ENCODE measurements at places on chromosomes 2 and 18.

- no peak for DNase-seq
Observed at GRCh38 chr2:150729495-150729955, 242.1 kb upstream of the RND3 start.

- DNase-seq = no peak
Observed at GRCh38 chr2:96520231-96520630, 15.1 kb upstream of the NEURL3 start.

GRCh38 chr2:122884889-122885288 is 1129.4 kb downstream of the TSN start:
- DNase-seq = no peak

DNA sequence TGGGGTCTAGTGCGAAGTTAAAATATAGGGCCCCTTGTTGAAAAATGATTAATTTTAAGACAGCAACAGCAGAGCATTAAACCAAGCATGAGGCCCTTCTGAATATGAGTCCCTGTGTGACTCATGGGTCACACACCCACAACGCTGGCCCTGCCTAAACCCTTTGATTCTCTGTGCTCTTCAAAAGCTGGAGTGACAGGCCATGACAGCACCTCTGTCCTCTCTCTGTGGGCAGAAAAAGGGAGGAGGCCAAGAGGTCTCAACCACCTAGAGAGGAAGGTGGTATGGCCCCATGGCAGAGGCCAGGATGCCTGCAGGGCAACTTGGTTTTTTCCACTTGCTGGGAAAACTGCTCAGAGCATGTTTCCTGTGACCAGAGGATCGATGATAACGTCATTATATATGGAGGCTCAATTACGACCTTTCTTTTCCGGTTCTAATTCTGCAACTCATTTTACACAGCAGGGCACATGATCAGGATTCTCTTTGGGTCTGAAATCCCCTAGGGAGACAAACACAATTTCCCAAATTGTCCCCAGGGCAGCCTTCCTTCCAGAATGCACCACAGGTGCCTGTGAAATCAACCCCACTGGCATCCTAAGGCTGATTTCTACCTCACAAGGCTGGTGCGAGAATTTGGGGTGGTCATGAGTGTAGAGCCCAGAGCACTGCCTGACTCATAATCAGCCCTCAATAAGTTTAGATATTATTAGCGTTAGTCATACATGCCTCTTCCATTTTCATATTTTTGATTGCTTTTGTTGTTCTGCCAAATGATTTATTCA is 102.0 kb upstream of the PPP1CB start:
- DNase-seq = peak; percentile 15

DNA sequence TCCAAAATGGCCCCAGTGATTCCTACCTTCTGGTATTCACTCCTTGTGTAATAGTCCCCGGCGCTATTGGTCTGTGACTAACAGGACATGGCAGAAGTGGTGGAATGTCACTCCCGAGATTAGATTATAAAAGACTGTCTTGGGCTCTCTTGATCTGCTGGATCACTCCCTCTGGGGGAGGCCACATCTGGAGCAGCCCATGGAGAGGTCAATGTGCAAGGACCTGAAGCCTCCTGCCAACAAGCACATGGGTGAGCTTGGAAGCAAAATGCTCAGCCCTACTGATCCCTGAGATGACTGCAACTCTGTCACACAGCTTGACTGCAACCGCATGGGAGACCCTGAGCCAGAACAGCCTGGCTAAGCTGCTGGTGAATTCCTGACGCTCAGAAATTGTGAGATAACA is 94.3 kb upstream of the GLI2 start:
- no peak for DNase-seq

All from COR-L47 (cell line).